ENCODE measurements at places on chromosomes 1 and 21.

- no peak for DNase-seq
These were observed 72.0 kb upstream of the BACE2 start for GRCh38 chr21:41095983-41096382.

DNA sequence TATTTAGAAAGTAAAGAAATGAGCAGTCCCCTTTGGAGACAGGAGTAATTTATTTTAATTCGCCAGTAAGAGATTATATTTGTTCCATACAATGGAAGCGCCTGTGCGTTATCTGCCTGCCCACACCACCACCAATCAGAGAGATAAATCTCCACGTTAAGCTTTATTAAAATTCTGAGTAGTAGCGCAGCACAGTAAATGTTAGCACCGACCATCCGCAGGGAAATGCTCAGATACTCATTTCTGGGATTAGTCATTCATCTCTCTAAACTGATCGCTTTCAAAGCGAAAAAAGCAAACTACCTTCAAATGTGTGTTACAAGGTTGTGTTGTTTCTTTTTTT, 1.2 kb downstream of the ETS2 start:
- DNase-seq = no peak

- no peak for DNase-seq
These were observed 45.9 kb downstream of the HHAT start for GRCh38 chr1:210374600-210374953.

- DNase-seq = no peak
These were observed 189.4 kb downstream of the NEK7 start for GRCh38 chr1:198346178-198346577.

DNA sequence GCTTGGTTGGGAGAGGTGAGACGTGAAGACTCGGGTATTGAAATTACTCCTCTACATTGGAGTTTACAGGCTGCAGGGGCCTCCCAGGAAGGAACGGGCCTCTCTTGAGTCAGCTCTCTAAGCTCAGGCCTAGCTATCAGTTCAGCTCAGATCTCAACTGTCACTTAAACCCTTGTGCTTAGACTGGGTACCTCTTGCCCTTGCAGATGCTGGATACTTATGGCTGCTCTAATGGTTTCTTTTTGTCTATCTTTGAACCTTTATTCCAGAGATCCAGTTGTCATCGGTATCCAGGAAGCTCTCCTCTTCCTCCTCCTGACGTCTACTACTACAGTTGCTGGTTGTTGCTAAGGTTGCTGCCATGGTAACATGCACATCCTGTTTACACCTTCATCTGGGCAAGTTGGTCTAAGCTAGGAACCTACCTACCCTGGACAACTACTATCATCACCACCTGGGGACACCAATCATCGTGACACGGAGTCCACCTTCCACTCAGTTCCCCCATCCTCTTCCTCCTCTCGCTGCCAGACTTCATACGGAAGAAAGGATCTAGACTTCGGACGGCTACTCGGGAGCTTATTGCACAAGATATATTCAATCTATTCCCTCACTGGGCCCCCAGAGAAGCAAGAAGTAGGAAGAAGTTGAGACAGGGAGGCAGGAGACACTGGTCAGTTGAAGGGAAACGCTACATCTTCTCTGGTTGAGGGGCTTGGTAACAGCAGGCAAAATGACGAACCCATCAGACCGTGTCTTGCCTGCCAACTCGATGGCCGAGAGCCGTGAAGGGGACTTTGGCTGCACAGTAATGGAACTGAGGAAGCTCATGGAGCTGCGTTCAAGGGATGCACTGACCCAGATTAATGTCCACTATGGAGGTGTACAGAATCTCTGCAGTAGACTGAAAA, 56.1 kb downstream of the ATP2B4 start:
- DNase-seq = peak; percentile 75

- DNase-seq = peak; percentile 56
These were observed 6.4 kb upstream of the GUCA2B start for GRCh38 chr1:42146626-42147320.

DNA sequence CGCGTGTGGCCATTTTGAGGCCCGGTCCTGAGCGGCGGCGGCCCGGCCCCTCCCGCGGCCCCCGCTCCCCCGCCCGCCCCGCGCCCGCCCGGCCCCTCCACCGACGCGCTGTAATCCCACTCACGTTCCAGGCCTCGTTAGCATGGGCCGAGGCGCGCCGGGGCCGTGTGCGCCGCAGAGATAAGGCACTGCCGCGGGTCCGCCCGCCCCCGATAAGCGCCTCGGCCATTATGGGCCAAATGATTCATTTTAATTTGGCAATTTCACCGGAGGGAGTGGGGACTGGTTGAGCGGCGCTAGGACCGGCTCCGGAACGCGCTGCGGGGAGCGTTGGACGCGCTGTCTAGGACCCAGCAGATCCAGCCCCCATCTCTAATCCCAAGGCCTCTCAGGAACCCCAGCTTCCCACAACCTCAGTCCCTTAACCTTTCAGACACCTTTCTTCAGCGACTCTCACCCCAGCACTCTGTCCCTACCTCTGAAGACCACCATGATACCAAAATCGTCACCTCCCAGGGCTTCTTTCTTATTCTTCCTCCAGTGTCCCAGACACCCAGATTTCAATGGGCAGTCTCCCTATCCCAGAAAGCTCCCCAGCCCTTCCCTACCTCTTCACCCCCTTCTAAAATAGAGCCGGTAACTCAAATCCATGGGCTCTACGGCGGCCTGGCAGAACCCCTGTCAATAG, at the start of gene TAL1:
TSS of gene TAL1 (minus strand) at position 39 of the 688 bp plus-strand sequence. CDS start 6,337 bp downstream, outside the sequence.
- DNase-seq = no peak

DNA sequence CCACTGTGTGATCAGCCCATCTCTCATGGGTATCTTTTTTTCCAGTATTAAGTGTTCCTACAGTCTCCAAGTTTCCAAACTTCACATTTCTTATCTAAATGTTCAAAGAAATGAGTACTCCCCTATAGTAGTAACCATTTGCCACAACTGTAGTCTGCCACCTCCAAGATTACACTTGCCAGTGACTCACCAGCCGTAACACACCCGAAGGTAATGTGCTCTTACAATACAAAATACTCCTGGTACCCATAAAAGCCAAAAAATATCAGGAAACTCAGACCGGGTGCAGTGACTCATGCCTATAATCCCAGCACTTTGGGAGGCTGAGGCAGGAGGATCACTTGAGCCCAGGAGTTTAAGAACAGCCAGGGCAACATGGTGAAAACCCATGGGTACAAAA, 20.5 kb upstream of the ZNF496 start:
- no peak for DNase-seq

- no peak for DNase-seq
These were observed 239.8 kb downstream of the LMX1A start for GRCh38 chr1:165116732-165117131.

- no peak for DNase-seq
These were observed 213.7 kb downstream of the PBX1 start for GRCh38 chr1:164772635-164773034.

- no peak for DNase-seq
These were observed 32.0 kb upstream of the IL10 start for GRCh38 chr1:206804156-206804737.

DNA sequence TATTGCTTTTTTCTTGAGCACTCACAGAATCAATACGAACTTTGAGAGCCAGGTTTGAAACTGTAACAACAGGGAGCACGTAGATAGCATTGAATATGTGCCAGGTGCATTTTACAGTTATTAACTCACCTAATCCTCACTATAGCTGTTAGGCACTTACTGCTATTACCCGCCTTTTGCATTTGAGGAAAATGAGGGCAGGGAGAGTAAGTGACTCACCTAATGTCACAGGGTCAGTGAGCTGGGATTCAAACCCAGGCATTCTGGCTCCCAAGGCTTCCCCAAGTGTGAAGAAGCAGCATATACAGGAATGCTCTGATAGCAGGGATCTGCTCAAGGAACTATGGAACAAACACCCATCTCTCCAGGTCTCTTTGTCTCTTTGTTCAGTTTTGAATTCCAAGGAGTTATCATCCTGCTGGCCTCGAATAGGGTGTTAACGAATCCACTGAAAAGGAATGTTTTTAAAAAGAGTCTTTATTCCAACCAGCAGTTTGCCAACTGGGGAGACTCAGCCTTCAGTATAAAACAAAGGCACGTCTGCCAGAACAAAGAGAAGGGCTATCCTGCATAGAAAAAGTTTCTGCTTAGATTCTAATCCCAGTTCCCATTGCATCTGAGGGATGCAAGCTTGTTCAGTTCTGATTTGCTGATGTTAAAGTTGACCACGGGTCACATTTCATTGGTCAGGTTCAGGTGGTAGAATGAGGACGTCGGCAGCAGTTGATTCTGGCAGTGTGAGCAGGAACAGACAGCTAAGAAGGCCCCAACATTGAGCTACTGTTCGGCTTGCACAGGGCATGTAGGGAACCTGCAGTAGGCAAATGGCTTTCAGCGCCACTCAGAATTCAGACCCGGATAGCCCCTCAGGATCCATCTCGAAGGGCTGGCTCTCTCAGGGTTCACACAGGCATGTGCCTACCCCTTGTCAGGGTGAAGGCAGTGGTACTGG, 22.1 kb downstream of the TRIM67 start:
- no peak for DNase-seq
